ENCODE measurements at places on chromosomes 7 and 10.
A peak's percentile ranks its signal among the peaks of the same experiment; 100 is the strongest.

DNA sequence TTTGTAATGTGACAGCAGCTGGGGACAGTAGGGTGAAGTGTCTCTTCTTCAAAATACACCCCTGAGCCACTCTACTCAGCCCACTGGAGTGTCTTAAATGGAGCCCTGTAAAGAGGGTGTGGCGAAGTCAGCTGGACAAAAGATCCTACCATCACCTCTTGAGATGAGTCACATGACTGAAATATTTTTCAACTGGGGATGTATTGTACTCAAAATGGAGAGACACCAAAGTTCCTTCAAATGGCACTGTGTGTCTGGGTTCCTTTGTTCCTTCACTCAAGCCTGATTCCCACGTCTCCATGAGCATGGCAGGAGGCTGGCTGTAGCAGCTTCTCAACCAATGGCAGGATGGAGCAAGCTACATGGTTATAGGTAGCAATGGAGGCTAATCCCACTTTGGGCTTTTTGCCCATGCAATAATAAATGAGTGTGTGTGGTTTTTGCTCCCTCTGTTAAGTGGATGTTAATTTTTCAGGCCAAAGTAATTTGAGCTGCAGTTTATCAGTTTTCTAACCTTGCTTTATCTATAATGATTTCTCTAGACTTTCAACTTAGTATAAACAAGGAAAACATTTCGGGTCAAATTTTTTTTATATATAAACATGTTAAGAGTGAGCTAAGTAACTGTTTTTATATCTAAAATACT is 68.2 kb downstream of the CLEC2L start:
- no peak for DNase-seq

- DNase-seq, result peak; percentile 69
These were observed 11.6 kb downstream of the HBP1 start for GRCh38 chr7:107180378-107180777.

GRCh38 chr7:82230811-82231581 is 212.6 kb downstream of the CACNA2D1 start:
- DNase-seq, result no peak

- no peak for DNase-seq
These were observed 194.2 kb upstream of the SLC26A5 start for GRCh38 chr7:103640031-103640779.

DNA sequence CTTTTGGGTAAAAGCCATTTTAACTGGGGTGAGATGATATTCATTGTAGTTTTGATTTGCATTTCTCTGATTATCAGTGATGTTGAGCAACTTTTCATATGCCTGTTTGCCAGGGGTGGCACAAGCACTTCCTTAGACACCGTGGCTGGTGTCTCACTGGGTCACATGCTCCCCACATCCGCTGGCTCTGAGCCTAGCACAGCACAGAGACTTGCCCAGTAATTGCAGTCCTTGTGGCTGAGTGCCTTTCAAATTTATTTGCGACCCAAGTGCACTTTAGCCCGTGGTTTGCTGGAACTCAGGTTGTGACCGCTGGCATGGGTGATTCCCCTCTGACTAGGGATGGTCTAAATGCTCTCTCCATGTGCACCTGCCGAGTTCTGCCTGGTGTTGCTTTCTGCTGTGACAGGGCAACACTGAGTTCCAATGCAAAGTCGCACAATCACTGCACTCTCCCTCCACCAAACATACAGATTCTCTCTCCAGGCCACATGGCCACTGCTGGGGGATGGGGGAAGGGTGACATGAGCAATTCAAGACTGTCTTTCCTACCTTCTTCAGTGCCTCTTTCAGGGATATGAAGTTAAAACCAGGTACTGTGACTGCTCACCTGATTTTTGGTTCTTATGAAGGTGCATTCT is 66.5 kb downstream of the ZNF277 start:
- DNase-seq, result peak; percentile 57

- no peak for DNase-seq
These were observed 62.3 kb downstream of the ARHGAP21 start for GRCh38 chr10:24661376-24661775.

GRCh38 chr10:76723844-76724243 is 913.8 kb downstream of the KCNMA1 start:
- no peak for DNase-seq

DNA sequence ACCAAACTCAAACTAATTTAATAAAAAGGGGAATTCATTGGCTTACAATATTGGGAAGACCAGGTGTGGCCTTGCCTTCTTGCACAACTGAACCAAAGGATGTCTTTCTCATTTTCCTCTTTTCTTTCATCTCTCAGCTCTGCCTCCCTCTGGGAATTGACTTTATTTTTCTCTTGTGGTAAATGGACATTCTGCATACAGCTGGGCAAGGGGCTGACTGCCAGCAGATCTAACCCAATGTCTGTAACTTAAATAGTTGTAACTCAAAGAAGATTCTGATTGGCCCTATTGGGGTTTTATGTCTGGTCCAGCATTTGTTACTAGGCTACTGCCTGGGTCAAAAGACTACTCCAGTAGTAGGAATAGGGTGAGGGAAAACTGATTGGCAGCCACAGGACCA is 15.3 kb downstream of the PTTG1IP2 start:
- no peak for DNase-seq

DNA sequence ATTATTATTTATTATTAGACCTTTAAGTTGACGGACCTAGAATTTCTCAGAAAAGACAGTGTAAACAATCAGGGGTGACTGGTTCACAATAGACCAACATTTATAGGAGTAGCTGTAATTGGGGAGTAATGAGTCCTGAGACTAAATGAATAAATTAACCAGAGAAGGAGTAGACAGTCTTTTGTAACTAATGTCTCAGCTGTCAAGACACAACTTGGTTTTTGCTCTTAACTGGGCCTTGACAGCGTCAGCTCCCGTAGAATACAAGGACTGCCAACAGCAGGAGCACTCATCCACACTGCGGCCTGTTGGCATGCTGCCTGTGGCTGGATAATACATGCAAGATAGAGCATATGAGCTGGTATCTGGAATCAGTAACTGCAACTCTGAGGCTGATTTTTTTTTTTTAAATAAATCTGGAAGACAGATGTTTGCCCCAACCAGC is 123.9 kb downstream of the CACNA2D1 start:
- DNase-seq, result no peak

- no peak for DNase-seq
These were observed 1.7 kb downstream of the CDK6 start for GRCh38 chr7:92834507-92835260.

DNA sequence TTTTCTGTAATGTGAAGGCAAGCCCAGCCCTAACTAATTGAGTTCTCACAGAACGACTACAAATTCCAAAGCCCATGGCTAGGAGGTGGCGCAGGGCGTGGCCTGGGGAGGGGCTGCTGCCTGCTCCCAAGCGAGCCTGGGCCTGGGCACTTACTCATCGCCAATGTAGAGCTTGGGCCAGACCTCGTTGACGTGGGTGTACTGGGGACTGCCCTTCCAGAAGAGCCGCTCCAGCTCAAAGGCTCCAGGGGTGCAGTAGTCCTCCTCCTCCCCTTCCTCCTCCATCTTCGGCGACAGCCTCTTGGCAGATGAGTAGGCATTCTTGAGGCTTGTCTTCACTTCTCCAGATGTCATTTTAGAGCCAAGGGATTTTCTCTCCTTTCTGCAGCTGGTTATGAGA is 53.3 kb upstream of the SAMD8 start:
- DNase-seq, result no peak

GRCh38 chr7:40439686-40440085 is 304.9 kb downstream of the SUGCT start:
- no peak for DNase-seq

GRCh38 chr7:19674266-19674960 is 34.4 kb downstream of the POLR1F start:
- DNase-seq, result no peak

- DNase-seq, result no peak
These were observed 345.8 kb downstream of the PTEN start for GRCh38 chr10:88209231-88209630.

DNA sequence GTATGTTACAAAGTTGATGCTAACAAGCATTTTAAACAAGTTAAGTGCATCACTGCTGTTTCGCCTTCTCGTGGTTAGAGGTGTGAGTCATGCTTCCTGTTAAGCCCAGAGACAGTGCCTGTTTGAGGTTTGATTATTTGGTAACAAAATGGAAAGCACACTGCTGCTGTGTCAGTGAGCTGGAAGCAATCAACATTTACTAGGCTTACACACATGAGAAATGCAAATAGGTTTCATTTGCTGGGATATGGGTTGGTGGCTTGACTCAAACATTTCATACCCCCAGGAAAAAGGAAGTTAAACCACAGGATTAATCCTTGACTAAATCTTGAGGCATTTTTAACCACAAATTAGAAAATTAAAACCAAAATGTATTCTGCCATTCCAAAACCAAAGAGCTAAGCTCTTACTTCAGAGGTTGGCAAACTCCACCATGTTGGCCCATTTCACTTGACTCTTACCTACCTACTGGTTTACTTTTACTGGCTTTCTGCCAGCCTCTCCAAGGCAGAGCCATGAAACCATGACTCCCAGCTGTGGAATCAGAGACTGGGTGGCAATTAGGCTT is 139.2 kb downstream of the ETV1 start:
- DNase-seq, result peak; percentile 94

DNA sequence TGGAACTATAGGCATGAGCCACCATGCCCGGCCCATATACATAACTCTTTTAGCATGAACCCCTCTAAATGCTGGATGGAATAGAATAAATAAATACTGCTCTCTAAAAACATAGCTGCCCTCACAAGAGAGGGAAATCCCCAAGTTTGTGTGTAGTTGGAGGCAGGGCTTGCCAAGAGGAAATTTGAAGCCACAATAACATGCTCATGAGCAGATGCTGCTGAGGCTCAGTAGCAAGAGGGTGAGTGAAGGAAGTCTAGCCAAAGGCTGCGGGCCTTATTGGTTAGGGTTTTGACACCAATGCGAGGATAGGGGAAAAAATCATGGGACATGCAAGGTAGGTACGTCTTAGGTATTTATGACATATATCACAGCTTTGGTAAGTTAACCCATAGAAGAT is 17.3 kb downstream of the TPK1 start:
- peak; percentile 32 for DNase-seq

GRCh38 chr7:149570784-149571183 is 73.2 kb upstream of the ZNF746 start:
- DNase-seq, result no peak

DNA sequence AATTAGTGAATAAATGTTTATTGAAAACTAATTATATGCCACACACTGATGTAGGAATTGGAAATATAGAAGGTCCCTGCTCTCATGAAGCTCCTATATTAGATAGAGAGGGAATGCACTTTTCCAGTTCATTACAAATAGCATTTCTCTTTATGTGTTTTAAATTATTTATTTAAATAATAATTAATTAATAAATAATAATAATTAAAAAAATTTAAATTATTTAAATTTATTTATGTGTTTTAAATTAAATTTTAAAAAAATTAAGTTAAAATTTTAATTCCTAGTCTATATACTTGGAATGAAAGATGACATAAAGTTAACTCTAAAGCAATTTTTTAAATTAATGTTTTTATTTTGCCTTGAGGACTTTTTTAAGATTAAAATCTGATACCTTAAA is 121.7 kb upstream of the ZNF804B start:
- DNase-seq, result no peak

DNA sequence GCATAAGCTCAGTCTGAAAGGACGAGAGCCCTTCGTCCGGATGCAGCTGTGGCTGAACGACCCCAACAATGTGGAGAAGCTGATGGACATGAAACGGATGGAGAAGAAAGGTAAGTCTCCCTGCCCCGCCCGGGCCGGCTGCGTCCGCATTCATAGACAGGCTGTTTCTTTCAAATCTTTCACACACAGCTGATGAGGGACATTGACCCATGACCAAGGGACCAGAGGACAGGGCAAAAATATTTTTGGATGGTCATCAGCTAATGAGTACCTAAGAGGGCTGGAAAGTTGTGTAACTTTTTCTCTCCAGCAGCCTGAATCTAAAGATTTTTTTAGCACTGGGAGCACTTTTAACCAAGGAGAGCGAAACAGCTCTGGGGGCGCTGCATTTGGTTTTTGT is 52.5 kb upstream of the SH2B2 start:
- DNase-seq, result no peak

DNA sequence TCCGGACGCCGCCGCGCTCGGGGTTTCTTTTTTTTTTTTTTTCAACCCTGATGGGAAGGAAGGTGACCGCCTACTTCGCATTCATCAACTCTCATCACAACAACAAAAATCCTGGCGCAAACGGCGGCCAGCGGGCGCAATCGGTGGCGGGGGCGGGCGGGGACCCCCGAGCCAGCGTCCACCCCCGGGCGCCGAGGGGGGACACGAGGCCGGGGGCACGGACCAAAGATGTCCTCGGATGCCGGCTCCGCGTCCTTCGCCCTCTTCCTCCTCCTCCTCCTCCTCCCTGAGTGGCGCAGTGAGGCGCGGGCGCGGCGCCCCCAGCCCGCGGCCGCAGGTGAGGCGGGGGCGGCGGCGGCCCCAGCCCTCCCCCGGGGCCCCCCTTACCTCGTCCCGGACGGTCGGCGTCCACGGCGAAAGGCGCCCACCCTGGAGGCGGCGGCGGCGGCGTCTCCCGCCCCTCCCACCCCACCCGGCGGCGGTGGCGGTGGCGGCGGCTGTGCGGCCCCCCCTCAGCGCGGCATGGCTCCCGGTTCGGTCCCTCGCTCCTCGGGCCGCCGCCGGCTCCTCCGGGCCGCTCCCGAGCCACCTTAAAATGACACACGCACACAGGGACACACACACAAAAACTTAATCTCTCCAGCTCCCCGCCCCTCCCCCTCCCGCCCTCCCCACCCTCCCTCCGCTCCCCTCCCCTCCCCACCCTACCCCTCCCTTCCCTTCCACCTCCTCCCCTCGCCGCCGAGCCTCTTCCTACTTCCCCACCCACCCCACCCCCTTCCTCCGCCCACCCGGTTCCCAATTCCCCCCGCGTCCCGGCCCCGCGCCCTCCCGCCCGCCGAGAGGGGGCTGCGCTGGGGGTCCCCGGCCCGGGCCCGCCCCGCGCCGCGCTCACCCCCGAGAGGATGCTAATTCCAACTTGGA is at the start of gene CTBP2:
TSS of gene CTBP2 (minus strand) at position 632 of the 924 bp plus-strand sequence.
- DNase-seq, result peak; percentile 90

- no peak for DNase-seq
These were observed 34.4 kb upstream of the PBLD start for GRCh38 chr10:68367121-68367520.

GRCh38 chr7:101162551-101163278 is 2.7 kb downstream of the VGF start:
- DNase-seq, result peak; percentile 74

DNA sequence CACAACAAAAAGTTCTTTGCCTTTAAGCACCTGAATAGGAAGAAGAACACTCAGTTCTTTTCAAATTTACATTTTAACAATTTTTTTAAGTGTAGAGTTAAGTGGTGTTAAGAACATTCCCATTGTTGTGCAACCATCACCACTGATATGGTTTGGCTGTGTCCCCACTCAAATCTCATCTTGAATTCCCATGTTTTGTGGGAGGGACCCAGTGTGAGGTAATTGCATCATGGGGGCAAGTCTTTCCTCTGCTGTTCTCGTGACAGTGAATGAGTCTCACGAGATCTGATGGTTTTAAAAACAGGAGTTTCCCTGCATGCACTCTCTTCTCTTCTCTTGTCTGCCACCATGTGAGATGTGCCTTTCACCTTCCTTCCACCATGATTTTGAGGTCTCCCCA is 155.7 kb downstream of the PLXNA4 start:
- DNase-seq, result no peak

GRCh38 chr7:47188653-47189315 is 393.1 kb downstream of the TNS3 start:
- peak; percentile 64 for DNase-seq

Measured in hematopoietic multipotent progenitor cell treated with erythropoietin and hydrocortisone succinate and interleukin-3 and kit ligand, for 4 days (in vitro differentiated cells).